ENCODE measurements at places on chromosomes 16 and 17.

DNA sequence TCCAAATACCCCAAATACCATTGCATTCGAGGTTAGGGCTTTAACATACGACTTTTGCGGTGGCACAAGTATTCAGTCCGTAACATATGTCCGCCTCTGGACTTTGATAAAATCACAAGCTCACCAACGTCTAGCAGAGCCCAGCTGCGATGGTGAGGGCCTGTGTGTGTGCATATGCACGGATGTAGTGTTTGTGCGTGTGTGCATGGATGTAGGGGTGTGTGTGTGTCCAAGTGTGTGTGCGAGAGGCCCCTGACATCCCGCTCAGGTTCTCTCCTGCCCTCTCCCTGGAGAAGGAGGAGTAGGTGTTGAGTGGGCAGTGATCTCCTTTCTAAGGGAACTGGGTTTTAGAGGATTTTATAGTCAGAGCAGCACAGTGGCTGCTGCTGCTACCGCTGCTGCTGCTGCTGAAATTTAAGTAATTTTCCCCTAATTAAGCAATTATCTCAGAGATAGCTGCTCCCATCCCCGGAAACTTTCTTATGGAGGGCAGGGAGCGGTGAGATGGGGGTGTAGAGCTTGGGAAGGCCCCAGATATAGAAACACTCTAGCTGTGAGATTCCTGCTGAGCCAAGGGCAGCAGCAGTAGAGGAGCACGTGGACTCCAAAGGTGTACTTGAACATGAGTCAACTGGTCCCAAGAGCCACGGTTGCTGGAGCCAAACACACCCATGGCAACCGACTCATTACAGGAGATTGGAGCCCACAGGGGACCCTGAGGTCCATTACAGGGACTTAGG, 121.7 kb upstream of the SDK2 start:
- DNase-seq, result no peak

GRCh38 chr16:66292241-66292935, 74.1 kb upstream of the CDH5 start:
- no peak for DNase-seq

GRCh38 chr17:73802314-73802713, 158.1 kb upstream of the SDK2 start:
- no peak for DNase-seq

- no peak for DNase-seq
Measured at GRCh38 chr16:11800382-11800718, 3.3 kb upstream of the ZC3H7A start.

- DNase-seq, result no peak
Measured at GRCh38 chr16:83792391-83792790, 15.4 kb upstream of the HSBP1 start.

DNA sequence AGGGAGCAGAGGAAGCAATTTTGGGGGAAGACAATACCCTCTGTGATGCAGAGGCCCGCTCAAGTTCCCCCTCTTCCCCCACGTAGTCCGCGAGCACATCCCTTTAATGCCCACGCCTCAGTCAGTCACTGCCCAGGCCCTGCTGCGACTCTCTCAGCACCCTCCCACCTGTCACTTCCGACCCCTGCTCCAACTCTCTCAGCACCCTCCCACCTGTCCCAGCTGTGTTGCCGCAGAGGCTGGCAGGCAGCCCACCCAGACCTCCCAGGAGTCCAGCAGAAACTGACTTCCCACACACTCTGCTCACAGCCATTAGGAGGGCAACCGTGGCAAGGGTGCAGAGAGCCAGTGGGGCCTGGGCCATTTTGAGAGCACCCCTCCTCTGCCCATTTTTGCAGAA, 92.7 kb downstream of the WSCD1 start:
- DNase-seq, result no peak

- peak; percentile 28 for DNase-seq
Measured at GRCh38 chr16:21708533-21709115, 44.9 kb downstream of the OTOA start.

DNA sequence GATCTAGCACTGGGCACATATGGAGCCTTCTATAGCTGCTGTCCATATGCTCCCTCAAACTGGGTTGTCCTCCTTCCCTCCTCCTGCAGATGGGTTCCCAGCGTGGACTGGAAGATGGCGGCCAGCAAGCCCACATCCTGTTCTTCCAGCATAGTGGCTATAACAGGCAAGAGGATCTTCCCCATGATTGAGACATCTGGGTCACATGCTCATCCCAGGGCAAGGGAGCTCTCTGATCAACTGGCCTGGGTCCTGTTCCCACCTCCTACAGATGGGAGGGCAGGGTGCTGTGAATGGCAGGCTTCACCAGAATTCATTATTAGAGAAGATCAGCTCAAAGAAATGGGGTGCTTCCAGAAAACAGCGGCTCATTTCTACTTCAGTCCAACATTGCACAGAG, 210.2 kb downstream of the PARN start:
- no peak for DNase-seq
